Mucosa of descending colon (tissue), 3 donors: ENCODE measurements at places on chromosomes 6 and 20.

- DNase-seq: no peak
Observed at GRCh38 chr6:5786969-5787720, 219.6 kb downstream of the NRN1 start.

GRCh38 chr6:142567461-142567860 is 265.7 kb downstream of the ADGRG6 start:
- no peak for DNase-seq

GRCh38 chr6:165766457-165766856 is 103.4 kb upstream of the PDE10A start:
- DNase-seq: no peak

DNA sequence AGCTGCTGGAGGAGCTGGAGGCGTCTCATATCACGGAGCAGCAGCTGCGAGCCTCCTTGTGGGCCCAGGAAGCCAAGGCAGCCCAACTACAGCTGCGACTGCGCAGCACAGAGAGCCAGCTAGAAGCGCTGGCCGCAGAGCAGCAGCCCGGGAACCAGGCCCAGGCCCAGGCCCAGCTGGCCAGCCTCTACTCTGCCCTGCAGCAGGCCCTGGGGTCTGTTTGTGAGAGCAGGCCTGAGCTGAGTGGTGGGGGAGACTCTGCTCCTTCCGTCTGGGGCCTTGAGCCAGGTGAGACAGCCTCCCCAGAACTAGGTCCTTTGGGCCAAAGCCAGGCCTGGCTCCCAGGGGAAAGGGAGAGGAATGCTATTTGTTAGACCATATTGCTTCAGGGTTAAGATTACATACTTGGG is 31.7 kb downstream of the C20orf173 start:
- DNase-seq: peak; percentile 13

DNA sequence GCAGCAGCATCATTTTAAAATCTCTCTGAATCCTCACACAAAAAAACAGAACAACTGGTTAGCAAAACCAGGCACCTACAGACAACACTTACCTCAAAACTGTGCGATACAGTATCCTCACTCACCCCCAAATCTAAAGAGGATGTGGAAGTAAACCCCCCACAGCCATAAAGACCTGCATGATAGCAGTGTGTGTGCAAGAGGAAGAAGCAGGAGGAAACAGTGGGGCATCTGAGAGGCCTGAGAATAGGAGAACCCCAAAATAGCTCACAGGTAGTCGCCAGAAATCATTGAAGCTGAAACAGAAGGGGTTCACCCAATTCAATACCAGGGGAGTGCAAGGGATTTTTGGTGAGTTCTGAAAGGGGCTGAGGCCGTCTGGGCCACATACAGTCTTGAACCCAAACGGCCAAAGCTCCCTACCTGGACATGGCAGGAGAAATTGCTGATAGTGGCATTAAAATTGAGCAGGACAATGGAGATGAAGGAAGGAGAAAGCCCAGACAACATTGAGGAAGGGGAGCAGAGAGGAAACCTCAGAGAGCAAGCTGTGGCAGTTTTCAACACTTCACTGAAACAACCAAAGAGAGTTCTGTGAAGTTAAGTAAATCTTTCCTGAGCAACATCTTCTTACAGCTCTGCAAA is 129.7 kb downstream of the FIG4 start:
- no peak for DNase-seq

GRCh38 chr20:6086868-6087267 is 33.0 kb upstream of the LRRN4 start:
- DNase-seq: no peak

GRCh38 chr6:29793036-29793356 is 34.6 kb upstream of the HLA-G start:
- DNase-seq: no peak

- DNase-seq: no peak
Observed at GRCh38 chr20:5870568-5870981, 79.8 kb downstream of the TRMT6 start.

DNA sequence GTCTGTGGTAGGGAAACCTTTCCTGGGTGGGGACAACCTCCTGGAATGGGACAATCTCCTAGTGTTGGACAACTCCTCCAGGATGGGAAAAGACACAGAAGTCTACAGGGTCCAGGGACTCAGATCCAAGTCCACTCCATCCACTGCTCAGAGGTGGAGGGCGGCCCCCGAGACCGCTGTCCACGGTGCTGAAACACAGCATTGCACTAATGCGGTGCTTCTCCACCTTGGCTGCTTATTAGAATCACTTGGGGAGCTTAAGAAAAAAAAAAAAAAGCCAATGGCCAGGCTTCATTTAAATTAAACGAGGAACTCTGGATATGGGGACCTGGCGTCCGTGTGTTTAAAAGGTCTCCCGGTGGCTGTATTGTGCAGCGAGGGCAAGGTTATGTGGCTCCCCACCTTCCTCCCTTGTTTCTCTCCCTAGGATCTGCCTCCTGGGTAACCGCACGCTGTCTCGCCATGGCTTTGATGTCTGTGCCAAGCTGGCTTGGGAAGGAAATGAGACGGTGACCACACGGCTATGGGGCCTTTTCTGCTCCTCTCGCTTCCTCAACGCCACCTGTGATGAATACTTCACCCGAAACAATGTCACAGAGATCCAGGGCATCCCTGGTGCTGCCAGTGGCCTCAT is 12.0 kb downstream of the SLC12A5 start:
- peak; percentile 49 for DNase-seq

- DNase-seq: peak; percentile 66
Observed at GRCh38 chr6:118894425-118895260, 691 bp downstream of the ASF1A start.

DNA sequence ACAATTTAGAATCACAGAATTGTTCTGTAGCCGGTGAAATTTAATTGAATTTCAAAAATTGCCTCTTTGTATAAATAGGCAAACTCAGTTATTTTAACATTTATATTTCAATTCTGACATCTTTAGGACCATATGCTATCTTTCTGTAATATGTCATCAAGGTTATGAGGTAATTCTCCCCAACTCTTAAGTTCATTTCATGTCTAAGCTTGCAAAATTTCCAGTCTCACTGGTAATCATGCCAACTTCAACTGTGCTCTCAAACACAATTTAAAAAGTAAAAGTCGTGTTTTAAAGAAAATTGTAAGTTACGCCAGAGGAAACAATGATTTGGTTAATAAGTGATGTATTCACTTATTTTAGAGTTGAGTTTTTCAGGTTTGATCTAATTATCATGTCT is 1.4 kb downstream of the NCOA7 start:
- DNase-seq: no peak

- DNase-seq: peak; percentile 90
Observed at GRCh38 chr6:19836799-19837510, at the start of gene ID4. TSS of gene ID4 (plus strand) at chr6:19837370. CDS start at chr6:19837755, 385 bp downstream.

DNA sequence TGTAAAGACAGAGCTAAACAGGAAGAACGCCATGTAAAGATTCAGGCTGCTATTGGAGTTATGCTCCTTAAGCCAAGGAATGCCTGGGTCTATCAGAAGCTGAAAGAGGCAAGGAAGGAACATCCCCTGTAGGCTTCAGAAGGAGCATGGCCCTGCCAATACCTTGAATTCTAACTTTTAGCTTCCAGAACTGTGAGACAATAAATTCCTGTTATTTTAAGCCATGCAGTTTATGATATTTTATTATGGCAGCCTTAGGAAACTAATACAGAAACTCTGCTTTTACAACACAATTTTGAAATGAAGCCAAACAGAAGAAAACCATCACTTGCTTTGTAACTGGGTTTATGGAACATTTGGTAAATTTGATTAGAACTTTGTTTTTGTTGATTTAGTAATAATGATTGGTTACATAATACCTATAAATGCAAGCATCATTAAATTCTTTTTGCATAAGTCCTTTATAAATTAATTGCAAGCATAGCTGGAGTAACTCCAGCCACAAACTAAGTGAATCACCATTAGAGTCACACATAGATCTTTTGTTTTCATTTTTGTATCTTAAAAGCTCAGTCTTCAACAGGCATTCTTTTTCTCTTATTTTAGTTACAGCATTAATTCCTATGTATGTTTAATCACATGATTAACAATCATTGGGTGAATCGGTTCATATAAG is 33.5 kb upstream of the TSPYL1 start:
- no peak for DNase-seq

DNA sequence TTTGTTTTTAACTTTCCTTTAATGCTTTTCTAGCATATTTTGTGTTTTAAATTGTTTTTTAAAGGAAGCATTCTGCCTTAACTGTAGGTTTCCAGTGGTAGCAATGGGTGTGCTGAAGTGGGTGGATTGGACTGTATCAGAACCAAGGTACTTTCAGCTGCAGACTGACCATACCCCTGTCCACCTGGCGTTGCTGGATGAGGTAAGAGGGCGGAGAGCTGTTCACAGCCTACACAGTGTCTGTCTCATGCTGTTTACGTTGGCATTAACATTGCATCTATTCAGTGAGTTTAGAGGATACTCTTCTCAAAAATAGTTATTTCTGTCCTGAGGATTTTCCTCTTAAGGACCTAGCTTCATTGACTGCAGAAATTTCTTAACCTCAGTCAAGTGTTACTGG is 11.9 kb downstream of the NELFCD start:
- DNase-seq: no peak

GRCh38 chr6:20509212-20509611 is 25.0 kb upstream of the CDKAL1 start:
- DNase-seq: no peak

- DNase-seq: peak; percentile 95
Observed at GRCh38 chr6:26055719-26056582, 31.3 kb upstream of the HFE start.
